Right cardiac atrium (tissue), 5 donors: ENCODE measurements at places on chromosomes 1 and 21. TPM values are rescaled to one million over a fixed set of nuclear protein-coding genes. Genes with fewer than 3 reads are reported as not detected.

The ELAPOR1 gene
- total RNA-seq, result 0.29 TPM

The LRRC39 gene
- total RNA-seq, result 155 TPM

The OR2L8 gene
- total RNA-seq, result not detected

The IFNLR1 gene
- total RNA-seq, result 5.7 TPM

The GUCA2B gene
- not detected for total RNA-seq

GRCh38 chr1:8065369-8065768 lies 39.3 kb upstream of the ERRFI1 start:
- DNase-seq, result no peak

DNA sequence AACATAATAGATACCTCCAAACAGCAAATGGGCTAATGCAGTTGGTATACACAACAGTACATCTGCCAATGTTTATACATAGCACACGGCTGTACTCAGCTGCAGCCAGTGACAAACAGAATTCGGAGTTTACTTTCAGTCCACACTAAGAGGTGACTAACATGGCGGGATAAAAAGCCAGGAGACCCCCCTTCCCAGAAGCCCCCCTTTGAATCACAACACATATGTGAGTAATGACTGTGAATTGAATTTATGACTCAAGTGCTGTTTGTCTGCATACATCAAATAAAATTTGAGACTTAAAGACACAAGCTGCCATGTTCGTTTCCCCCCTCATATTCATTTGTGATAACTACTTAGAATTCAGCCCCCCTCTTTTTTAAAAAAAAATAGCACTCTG lies 113.2 kb downstream of the RUNX1 start:
- no peak for DNase-seq

GRCh38 chr21:43814215-43815106 lies 25.1 kb downstream of the RRP1 start:
- DNase-seq, result peak; percentile 31

- peak; percentile 70 for DNase-seq
Observed at GRCh38 chr1:7669559-7670311, 101.4 kb upstream of the VAMP3 start.

GRCh38 chr1:153542956-153543711 lies 2.4 kb upstream of the S100A5 start:
- DNase-seq, result no peak

GRCh38 chr1:56235909-56236510 lies 343.4 kb downstream of the PLPP3 start:
- DNase-seq, result no peak

- peak; percentile 58 for DNase-seq
Observed at GRCh38 chr1:16614361-16615252, 1.2 kb upstream of the NBPF1 start.

DNA sequence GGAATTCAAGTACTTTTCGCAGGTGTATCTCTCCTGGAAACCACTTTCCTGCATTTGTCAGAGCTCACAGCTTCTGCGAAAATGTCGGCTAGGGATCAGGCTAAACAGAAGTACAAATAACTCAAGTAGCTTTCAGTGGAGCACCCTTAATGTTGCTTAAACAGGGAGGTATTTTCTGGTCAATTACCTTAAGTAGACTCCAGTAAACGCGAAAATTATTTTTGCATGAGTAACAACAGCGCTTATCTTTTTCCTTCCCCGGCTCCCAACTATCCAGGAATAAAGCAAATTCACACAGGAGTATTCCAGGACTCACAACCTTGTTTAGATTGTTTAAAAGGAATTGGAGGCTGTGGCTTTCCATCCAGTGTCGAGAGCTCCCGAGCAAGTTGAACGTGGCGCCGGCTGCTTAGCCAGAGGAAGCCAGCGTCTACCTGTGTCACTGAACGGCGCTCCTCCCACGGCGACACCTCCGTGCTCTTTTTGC lies 7.3 kb upstream of the SIM2 start:
- no peak for DNase-seq

DNA sequence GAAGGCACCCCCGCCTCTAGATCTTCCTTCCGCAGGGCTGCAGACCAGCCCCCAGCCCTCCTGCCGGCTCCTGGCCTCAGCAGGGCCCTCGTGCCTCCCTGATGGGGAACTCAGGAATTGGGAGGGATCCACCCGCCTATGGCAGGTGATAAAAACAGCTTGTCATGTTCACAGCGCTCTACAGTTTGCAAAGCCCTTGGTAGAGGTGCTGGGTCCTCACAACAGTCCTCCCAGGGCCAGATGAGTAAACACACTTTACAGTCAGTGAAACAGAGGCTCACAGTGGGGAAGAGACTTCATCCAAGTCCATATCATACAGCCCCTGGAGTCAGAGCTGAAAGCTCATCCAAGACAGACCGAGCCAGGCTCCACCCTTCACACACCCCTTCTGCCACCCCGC lies 97.0 kb upstream of the IFFO2 start:
- DNase-seq, result no peak

DNA sequence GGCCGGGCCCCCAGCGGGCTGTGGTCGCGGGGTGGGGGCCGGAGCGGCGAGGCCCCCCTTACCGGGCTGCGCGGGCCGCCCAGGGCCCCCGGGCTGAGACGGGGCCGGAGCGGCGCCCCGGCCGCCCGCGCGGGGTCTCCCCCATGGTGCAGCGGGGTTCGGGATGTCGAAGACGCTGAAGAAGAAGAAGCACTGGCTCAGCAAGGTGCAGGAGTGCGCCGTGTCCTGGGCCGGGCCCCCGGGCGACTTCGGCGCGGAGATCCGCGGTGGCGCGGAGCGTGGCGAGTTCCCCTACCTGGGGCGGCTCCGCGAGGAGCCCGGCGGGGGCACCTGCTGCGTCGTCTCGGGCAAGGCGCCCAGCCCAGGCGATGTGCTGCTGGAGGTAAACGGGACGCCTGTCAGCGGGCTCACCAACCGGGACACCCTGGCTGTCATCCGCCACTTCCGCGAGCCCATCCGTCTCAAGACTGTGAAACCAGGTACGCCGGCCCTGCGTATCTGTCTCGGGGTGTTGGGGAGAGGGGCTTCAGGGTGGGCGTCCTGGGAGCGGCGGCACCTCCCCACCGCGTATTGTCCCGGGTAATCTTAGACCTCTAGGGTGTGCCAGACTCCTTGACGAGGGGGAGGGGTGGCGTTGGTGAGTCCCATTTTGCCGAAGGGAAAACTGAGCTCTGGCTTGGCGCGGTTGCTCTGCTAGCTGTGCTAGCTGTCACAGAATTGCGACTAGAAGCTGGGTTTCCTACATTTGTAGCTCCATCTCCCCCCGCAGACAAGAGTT lies 745 bp downstream of the MAGI3 start:
- DNase-seq, result peak; percentile 49

DNA sequence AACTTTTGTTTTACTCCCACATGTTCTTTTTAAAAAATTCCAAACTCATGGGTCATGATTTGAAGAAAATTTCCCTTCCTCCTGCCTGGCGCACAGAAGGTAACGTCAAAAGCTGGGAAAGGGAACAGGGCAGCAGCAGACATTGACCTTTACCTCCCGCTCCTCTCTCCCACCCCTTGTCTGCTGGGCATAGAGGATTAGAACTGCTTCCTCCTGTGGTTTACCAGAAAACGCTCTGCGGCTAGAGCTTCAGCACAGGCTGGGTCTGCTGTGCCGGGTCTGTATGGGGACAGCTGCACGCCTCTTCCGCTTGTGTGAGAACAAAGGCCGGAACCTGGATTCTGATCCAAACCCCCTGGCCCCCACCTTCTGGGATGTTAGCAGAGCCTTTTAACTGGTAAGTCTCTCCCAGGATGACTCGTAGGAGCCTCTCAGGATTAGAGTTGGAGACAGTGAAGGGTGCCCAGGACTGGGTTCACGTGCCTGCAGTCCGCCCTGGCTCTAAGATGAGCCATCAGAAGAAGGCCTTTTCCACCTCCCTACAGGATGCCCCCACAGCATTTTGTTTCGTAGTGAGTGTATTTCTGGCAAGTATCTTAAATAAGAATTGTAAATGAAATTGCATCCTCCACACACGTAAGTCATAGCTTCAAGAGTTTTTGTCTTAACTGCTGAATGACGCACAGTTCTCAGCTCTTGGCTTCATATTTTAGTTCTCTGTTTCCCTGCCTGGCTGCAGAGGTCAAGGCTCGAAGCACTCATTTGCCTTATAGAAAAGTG lies 5.2 kb downstream of the H6PD start:
- DNase-seq, result peak; percentile 76

DNA sequence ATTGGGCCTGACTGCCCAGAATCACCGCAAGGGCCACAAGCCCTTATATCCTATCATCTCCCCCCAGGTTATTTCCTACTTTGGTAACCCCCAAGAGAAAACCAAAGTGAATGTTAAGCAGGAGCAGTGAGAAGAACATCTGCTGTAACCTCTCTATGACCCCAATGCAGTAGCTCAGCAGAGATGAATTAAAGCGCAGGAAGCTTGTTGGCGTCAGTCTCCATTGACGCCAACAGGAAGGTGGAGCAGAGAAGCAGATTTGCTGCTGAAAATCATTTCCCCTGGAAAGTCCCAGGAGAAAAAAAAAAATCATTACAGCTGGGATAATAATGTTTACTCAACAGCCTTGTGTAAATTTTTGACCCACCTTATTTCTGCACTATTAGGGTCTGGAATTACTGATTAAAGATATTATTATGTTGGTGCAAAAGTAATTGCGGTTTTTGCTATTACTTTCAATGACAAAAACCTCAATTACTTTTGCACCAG lies 33.2 kb upstream of the FAM163A start:
- DNase-seq, result no peak
